ENCODE measurements at places on chromosomes 1 and 21. TPM values are rescaled to one million over a fixed set of nuclear protein-coding genes. Genes with fewer than 3 reads are reported as not detected.

Gene SELP
- not detected for total RNA-seq

Gene LCE2B
- total RNA-seq: not detected

DNA sequence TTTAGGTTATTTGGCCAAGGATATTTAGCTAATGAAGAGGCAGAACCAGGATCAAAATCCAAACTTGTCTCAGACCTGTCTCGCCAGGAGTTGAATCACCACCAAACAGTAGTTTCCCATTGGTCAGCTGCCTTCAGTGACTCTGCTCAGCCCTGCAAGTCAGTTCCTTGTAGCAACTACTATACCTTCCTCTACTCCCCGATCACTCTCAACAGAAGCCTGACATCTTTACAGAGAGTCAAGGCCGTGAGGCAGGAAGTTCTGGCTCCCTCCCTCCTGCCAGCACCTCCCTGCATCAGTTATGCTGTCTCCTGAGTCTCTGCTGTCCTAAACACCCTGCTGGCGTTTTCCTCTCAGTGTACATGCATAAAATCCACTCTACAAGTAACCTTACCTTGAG is 13.2 kb downstream of the PSMD4 start:
- no peak for DNase-seq

- peak; percentile 14 for DNase-seq
These were observed 63.9 kb upstream of the C1orf105 start for GRCh38 chr1:172356620-172357019.

DNA sequence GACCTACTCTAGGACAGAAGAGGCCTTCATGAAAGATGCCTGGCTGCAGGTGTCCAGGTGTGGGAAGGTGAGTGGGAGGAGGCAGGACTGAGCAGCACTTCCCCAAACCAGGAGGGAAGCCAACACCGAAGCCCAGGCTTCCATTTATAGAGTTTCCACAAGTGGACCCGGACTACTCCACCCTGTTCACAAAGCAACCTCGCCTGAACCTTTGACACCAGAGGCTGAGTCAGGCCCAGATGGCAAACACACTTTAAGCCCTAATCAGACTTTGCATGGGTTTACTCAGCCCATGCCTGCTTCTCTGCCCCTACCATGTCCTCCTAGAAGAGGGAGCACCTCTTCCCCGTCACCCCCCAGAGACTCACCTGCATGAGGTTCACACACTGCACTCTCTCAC is 14.0 kb downstream of the PRR9 start:
- no peak for DNase-seq

Gene SSX2IP
- 10.9 TPM for total RNA-seq

GRCh38 chr1:230120921-230121381 is 53.9 kb downstream of the GALNT2 start:
- DNase-seq: no peak

GRCh38 chr1:223683586-223684487 is 18.3 kb upstream of the CAPN8 start:
- peak; percentile 41 for DNase-seq

Gene PGLYRP3
- not detected for total RNA-seq

GRCh38 chr1:48652334-48652733 is 124.4 kb downstream of the BEND5 start:
- no peak for DNase-seq

DNA sequence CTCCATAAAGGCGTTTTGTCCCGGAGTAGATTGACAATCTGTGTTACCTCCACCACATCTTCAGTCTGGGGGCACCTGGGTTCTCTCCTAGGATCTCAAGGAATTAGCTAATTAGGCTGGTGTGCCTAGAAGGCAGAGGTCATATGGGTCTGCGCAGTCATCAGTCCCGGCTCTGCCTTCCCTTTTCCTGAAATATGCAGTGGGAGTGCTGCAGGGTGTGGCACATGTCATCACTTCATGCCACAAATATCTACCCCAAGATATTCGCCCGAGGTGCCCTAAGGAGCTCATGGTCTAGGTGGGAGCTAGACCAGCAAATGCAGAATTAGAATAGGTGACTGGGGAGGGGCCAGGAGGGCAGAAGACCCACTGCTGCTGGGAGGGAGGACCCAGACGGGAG is 42.9 kb downstream of the ACTL8 start:
- no peak for DNase-seq

Gene TMPRSS3
- not detected for total RNA-seq

Gene DDR2
- total RNA-seq: 384 TPM

Gene TTC13
- total RNA-seq: 15.9 TPM

GRCh38 chr1:93829061-93829460 is 49.9 kb downstream of the DNTTIP2 start:
- no peak for DNase-seq

- peak; percentile 42 for DNase-seq
These were observed 17.2 kb downstream of the CDK18 start for GRCh38 chr1:205521686-205522085.

- no peak for DNase-seq
These were observed 20.5 kb downstream of the RCSD1 start for GRCh38 chr1:167650269-167651160.

DNA sequence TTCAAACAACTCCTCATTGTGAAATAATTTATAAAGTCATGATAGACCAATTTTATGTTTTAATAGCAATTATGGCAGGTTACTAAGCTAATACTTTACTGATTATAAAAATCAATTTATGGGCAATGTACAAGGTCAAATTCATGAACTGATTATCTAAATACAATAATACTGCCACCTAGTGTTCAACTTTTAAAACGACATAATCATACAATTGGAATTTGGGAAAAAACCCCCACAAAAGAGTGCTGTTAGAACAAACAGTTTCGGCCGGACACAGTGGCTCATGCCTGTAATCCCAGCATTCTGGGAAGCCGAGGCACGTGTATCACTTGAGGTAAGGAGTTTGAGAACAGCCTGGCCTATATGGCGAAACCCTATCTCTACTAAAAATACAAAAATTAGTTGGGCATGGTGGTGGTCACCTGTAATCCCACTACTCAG is 14.0 kb downstream of the GTF2B start:
- no peak for DNase-seq

- DNase-seq: peak; percentile 23
These were observed 145.2 kb downstream of the FOXD2 start for GRCh38 chr1:47582891-47583608.

Gene UTS2
- 0.29 TPM for total RNA-seq

Gene NUF2
- 1.8 TPM for total RNA-seq

DNA sequence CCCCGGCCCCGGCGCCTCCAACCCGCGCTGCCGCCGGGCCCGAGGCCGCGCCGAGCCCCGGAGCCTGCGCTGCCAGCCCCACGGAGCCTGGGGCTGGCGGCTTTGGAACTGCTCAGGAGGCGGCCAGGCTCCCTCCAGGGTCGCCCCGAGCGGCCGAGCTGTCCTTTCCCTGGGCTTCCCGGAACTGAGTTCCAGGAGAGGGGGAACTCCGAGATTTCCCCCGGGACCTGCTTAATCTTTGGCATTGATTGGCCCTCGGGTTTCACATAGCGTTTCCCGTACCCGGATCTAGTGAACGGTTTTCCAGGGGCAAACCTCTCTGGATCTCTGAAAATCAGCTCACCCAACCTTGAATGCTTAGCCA is 504 bp downstream of the H6PD start:
- peak; percentile 98 for DNase-seq

- DNase-seq: peak; percentile 48
These were observed 128.2 kb downstream of the CACHD1 start for GRCh38 chr1:64598100-64598571.

- DNase-seq: no peak
These were observed 222.3 kb downstream of the TPR start for GRCh38 chr1:186152620-186153239.

- DNase-seq: no peak
These were observed 7.4 kb upstream of the ARF1 start for GRCh38 chr1:228074954-228075730.

Gene OR2T33
- not detected for total RNA-seq

DNA sequence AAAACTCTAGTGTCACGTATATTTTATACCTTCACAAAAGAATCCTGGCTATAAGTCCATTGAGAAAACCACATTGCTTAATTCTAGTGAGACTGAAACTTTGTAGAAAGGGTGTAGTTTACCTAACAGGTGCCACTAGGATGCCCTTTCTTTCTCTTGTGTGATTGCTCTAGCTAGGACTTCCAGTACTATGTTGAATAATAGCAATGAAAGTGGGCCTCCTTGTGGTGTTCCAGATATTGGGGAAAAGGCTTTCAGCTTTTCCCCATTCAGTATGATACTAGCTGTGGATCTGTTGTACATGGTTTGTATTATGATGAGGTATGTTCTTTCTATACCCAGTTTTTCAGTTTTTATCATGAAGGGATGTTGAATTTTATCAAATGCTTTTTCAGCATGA is 39.7 kb upstream of the CHODL start:
- DNase-seq: no peak

- DNase-seq: no peak
These were observed 1171.2 kb downstream of the PLA2G4A start for GRCh38 chr1:187999973-188000372.

- DNase-seq: peak; percentile 79
These were observed 21.7 kb downstream of the RHBG start for GRCh38 chr1:156390469-156391365.

DNA sequence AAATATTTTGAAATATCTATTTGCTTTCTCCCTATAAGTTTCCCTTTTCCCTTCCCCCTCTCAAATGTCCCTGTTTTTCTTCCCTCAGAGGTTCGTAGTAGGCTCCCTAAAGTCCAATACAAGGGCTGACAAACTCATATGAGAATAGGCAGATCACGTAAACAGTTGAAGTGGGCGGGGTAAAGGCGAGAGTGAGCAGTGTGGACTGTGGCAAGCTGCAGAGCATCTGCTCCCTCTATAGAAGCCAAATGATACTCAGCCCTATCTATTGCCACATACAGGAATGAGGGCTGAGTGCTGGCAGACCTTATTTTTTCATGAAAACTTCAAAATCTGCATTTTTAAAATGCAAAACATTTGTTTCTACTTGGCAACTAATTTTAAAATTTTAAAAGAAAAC is 26.3 kb downstream of the PRDX6 start:
- no peak for DNase-seq

Gene CACNA1S
- not detected for total RNA-seq

DNA sequence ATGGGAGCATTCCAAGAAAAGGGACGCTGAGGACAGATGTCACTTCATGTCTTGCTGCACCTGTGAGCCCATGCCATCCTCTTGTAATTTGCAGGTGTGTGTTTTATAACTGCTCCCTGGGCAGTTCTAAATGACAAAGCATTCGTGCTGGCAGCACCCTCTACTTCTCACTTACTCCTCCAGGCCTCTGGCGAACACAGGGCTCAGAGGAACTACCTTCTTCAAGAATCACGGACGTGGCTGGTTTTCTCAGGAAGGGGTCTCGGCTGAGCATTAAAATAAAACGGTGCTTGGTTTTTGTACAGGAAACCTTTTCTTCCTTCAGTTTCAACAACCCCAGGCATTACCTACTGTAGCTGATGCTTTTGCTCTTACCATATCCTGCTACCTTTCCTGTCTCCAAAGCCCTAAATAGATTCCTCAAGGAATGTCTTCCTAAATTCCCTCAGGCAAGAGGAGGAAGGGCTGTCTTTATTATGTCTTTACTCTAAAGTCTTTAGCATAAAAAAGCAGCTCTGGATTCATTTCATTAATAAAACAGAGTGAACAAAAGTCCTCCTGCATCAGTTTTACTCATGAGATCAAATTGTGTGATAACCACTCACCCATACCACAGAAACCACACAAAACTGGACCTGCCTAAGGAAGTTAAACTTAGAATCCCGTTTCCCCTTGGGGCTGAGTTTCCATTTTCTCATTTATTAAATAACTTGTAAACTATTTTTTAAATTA is 79.0 kb upstream of the MAP10 start:
- no peak for DNase-seq

DNA sequence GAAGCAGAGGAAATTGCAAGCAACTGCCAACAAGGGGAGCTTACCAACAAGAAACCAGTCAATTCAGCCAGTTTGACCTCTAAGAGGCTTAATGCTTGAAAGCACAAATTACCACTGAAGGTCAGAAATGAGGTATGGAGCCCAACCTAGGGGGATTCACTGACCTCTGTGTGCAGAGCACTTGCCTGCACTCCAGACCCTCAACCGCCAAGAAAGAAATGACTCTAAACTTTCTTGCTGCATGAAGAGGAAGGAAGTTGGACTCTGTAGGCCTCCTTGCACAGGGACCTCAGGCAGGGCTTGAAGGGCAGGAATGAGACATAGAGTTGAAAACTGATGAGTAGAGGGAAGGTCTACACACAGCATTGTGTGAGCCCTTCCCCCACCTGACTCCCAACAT is 10.0 kb downstream of the ARMH1 start:
- DNase-seq: no peak

GRCh38 chr21:26833011-26833410 is 12.2 kb downstream of the ADAMTS1 start:
- no peak for DNase-seq

DNA sequence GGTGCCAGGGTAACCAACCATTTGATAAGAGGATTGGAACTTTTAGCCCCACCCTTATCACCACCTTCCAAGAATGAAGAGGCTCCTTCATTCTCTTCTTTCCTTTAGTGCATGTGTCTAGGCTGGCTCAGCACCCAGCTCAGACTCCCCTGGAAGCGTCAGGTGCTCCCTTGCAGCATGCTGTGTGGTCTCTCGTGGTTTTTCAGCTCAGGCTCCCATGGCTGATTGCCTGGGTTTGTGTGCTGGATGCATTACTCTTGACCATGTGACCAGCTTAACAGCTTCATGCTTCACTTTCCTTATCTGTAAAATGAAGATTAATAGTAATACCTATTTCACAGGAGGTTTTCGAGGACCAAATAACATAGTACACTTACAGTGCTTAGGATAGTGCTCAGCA is 198.4 kb downstream of the HHAT start:
- no peak for DNase-seq

DNA sequence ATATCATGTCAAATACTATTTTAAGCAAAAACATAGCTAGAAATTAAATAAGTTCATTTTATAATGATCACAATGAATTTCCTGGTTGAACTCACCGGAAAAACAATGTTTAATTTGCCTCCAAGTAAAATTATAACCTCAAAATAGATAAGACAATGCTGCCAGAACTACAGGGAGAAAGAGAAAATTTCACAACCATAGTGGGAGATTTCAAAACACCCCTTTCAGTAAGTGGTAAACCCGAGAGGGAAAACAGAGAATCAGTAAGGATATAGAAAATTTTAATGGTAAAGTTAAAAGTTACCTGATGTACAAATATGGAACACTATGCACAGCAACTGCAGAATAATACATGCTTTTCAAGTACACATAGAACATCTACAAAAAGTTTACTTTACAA is 43.2 kb upstream of the PLA2G4A start:
- no peak for DNase-seq

DNA sequence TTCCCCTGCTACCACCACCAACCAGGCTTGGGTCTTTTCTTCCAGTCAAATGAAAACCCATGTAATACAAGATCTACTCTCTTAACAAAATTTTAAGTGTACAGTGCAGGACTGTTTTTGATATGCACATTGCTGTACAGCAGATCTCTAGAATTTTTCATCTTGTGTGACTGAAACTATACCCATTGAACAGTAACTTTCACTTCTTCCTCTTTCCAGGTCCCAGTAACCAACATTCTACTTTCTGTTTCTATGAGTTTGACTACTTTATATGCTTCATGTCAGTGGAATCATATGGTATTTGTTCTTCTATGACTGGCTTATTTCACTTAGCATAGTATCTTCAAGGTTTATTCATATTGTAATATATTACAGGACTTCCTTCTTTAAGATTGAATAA is 45.3 kb upstream of the PLPPR4 start:
- no peak for DNase-seq

GRCh38 chr21:29121759-29122158 is 8.7 kb upstream of the MAP3K7CL start:
- no peak for DNase-seq
